Activated T-cell treated with anti-CD3 and anti-CD28 coated beads, Interleukin-2, amount 50 U/mL, for 48 hours (primary cell): ENCODE measurements at places on chromosomes 12 and 14.

DNA sequence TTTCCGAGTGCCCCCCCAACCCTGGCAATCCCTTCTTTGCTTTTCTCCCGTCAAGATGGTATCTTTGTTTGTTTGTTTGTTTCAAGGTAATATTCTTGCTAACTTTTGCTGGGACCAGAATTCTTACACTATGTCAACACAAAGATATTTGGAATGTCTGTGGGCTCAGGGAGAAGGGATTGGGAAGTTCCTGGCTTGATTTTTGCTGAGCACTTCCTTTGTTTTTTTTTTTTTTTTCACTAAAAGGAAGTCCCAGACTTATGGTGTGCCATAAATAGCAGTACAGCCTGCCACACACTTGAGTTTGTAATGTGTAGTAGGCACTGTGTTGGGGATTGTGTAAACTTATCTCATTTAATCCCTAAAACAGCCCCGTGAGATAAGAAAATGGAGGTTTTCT, 11.2 kb upstream of the RNU6-7 start:
- no peak for DNase-seq

DNA sequence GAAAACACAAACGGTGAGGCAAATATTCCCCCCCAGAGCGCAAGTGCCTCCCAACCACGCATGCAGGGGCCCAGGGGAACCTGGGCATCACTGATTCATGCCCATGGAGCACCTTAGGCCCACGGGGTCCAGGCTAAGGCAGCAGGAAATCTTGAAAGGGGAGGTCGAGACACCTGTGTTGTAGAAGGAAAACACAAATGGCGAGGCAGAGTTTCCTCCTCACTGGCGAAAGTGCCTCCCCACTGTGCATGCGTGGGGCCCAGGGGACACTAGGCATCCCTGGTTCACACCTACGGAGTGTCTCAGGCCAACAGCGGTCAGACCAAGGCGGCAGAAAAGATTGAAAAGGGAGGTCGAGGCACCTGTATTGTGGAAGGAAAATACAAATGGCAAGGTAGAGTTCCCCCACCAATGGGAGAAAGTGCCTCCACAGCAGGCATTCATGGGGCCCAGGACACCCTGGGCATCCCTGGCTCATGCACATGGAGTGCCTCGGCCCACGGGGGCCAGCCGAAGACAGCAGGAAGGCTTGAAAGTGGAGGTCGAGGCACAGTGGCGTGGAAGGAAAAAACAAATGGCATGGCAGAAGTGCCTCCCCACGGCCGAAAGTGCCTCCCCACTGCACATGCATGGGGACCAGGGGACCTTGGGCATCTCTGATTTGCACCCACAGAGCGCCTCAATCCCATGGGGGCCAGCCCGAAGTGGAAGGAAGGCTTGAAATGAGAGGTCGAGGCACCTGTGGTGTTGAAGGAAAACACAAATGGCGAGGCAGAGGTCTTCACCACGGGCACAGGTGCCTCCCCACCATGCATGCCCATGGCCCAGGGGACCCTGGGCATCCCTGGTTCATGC, 368.8 kb downstream of the ALG10 start:
- no peak for DNase-seq

- DNase-seq: peak; percentile 68
Measured at GRCh38 chr14:77040741-77041653, 12.5 kb upstream of the IRF2BPL start.

DNA sequence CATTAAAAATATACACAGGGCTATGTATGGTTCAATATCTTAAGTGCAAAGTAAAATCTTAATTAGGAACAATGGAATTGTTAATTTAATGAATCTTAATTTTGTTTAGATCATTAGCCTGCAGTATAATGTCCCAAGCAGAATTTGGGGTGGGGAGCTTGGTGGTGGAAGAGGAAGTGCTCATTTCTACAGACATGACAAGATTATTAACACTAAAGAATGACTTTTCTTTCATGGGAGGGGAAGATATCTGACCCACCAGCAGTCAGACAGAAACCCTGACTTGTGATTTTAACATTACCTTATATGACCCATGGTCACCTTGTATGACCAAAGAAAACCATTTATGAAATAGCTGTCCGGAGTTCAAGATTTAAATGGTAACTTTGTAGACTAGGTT, 41.3 kb upstream of the HIF1A start:
- no peak for DNase-seq

GRCh38 chr12:104850781-104851180, 107.3 kb downstream of the SLC41A2 start:
- no peak for DNase-seq

- DNase-seq: no peak
Measured at GRCh38 chr14:31792726-31793125, 231.5 kb downstream of the NUBPL start.

DNA sequence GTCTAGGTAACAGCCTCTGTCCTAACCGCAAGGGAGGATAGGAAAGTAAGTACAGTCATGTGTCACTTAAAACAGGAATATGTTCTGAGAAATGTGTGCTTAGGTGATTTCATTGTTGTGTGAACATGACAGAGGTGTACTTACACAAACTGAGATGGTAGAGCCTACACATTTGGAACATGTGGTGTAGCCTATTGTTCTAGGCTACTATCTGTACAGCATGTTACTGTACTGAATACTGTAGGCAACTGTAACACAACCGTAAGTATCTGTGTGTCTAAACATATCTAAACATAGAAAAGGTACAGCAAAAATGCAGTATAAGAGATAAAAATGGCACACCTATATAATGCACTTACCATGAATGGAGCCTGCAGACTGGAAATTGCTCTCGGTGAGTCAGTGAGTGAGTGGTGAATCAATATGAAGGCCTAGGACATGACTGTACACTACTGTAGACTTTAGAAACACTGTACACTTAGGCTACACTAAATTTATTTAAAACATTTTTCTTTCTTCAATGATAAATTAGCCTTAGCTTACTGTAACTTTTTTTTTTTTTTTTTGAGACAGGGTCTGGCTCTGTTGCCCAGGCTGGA, 13.2 kb upstream of the MDM2 start:
- no peak for DNase-seq

GRCh38 chr12:66803930-66804329, 125.1 kb upstream of the GRIP1 start:
- DNase-seq: no peak

DNA sequence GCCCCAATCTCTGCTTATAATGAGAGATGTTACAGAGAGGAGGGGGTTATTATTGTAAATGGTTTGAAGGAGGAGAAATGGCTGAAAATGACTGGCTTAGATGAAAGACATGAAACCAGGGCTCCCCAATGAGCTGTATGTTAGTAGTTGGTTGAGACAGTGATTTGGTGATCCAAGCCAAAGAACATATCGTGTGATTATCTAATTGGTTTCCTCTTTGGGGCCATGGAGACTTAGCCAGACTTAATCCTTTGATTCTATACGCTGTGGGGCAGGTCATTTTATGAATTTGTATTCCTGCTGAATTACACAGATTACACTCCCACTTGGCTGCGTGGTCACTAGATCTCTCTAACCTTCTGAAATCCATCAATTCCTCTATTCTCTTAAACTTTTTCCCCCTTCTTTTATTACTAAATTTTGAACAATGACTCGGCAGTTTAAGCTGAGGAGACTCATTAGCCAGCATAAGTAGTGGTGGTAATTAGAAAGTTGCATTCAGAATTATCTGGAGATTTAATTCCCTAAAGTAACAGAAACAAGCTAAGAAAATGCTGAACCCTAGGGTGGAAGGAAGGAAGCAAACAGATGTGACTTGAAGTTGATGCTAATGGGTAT, 5.3 kb downstream of the TTC8 start:
- no peak for DNase-seq

- no peak for DNase-seq
Measured at GRCh38 chr12:43763769-43764168, 5.0 kb downstream of the IRAK4 start.
